ENCODE measurements at places on chromosomes 16 and 17.

GRCh38 chr16:4803401-4803844 is 990 bp upstream of the ROGDI start:
- DNase-seq = no peak

- no peak for DNase-seq
Measured at GRCh38 chr16:89318430-89318758, 100.9 kb downstream of the ZNF778 start.

DNA sequence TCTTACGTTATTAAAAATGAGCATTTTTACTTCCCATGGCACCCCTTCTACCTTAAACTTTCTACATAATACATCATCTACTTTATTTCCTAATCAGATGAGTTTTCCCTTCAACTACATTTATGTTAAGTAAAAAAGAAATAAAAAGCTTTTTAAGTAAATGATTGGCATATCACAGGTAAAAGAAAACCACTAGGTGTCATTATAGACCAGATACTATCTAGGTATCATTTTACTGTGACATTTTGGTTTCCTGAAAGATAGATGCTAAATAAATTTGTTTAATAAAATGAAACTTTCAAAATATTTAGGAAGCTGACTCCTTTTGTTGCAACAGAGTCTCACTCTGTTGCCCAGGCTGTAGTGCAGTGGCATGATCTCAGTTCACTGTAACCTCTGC is 3.8 kb upstream of the CMTM1 start:
- no peak for DNase-seq

GRCh38 chr17:78000341-78000740 is 41.8 kb downstream of the TNRC6C start:
- no peak for DNase-seq

- DNase-seq = no peak
Measured at GRCh38 chr16:89746043-89746442, 24.7 kb downstream of the ZNF276 start.

- DNase-seq = peak; percentile 39
Measured at GRCh38 chr16:58628845-58629732, 537 bp downstream of the CNOT1 start.

- no peak for DNase-seq
Measured at GRCh38 chr17:56928586-56928985, 14.7 kb upstream of the TRIM25 start.

GRCh38 chr16:28491230-28491969 is 474 bp downstream of the CLN3 start:
- no peak for DNase-seq

- no peak for DNase-seq
Measured at GRCh38 chr16:19212059-19212458, 44.0 kb downstream of the SYT17 start.

DNA sequence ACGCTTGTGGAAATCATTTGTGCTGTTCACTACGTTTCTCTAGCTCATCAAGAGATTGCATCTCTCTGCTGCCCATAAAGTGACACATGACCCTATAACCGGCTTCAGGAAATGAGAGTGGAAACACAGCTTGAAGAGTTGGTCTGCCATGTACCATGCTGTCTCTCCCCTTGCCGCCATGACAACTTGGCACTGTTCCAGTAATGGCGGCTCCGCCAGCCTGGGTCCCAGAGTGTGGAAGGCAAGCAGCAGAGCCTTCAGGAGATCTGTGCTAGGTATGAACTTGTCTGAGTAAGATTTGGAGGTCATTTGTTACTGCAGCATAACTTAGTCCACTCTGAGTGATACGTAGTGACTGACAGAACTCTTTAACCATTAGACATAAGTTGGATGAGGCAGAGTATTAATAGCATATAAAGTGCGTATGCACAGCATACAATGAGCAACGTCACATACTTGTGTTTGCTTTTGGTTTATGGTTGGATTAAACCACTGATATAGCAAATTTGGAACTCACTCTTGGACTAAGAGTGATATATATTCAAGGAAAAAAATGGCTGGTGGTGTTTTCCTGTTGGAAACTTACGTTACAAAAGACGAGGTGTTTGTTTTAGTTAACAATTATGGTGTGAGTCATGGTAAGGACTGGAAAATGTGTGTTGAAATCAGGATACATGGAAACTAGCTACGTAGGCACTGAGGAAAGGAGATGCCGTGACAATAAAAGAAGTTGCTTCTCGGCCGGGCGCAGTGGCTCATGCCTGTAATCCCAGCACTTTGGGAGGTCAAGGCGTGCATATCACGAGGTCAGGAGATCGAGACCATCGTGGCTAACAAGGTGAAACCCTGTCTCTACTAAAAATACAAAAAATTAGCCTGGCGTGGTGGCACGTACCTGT is 24.4 kb upstream of the PMP22 start:
- no peak for DNase-seq

DNA sequence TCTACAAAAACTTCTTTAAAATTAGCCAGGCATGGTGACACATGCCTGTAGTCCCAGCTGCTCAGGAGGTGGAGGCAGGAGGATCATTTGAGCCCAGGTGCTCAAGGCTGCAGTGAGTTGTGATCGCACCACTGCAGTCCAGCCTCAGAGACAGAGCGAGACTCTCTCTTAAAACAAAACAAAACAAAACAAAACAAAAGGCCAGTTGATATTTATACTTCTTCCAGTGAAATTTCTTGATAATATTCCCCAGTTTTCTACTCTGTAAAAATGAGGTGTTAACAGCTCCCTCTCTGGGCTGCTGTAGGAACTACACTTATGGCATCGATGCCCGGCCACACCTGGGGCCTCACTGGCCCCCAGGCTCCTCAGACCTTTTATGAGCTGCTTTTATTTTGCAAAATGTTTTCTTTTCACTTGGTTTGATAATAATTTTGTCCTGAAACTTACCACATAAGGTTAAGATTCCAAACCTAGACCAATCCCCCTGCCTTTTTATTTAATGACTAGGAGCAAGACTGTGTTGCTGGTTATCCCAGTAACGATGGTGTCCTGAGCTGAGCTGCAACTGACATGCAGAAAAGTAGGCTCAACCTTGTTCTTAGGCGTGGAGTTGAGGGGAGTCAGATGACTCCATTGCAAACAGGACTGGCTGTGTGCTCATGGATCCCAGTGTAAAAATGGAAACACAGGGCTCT is 17.6 kb downstream of the MAPK8IP3 start:
- peak; percentile 15 for DNase-seq

DNA sequence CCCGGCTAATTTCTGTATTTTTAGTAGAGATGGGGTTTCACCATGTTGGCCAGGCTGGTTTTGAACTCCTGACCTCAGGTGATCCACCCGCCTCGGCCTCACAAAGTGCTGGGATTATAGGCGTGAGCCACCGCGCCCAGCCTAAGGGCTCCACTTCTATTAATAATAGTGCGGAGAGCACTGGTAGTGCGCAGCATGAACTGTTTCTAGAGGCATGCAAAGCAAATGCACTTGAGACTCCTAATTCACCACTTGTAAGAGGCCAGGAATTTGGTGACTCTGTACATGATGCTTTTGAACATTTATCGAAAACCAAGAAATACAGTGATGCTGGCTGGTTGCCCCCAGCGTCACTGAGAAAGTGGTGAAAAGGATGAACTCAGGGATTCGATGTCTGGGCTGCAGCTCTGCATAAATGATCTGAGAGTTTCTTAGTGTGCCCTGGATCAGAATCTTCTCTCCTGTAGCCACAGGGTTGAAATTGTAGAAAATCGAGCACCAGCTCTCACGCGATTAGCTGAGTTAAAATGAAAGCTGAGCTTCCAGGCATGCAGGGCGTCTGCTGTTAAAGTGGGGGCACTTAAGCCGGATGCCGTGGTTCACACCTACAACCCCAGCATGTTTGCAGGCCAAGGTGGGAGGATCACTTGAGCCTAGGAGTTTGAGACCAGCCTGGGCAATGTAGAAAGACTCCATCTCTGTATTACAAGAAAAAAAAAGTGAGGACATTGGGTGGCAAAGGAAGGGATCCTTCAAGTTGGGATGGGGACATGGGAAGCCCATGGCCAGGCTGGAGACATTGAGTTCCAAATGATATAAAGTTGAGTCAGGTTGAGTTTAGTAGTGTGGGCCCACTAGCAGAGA is 4.8 kb downstream of the RNF213 start:
- DNase-seq = peak; percentile 70

All from activated T-cell treated with anti-CD3 and anti-CD28 coated beads for 24 hours (primary cell).